ENCODE measurements at places on chromosomes 16 and 17.

GRCh38 chr17:66335797-66336196, 33.4 kb downstream of the PRKCA start:
- DNase-seq, result no peak

- no peak for DNase-seq
Measured at GRCh38 chr16:2226245-2226793, 2.9 kb downstream of the E4F1 start.

- peak; percentile 37 for DNase-seq
Measured at GRCh38 chr16:72876981-72877373, 171.0 kb downstream of the ZFHX3 start.

DNA sequence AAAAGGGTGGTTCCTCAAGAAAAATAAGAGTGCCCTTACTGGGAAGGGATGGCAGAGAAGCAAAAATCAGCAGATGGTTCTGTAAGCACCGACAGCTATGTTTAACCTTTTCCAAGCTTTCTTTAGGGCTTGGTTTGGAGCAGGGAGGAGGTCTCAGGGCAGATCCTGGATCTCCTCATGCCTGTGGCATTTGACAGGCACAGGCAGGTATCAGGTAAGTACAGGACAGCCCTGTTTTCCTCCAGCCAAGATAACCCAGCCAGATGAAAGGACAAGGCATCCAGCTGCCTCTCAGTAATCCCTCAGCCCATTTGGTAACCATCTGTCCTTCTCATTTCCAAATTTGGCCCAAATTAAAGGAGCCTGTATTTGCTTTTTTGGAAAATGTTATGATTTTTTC, 141.5 kb downstream of the TOX3 start:
- DNase-seq, result no peak

- DNase-seq, result no peak
Measured at GRCh38 chr17:14731591-14731990, 430.7 kb downstream of the HS3ST3B1 start.

GRCh38 chr17:20184977-20185619, 175.9 kb downstream of the SPECC1 start:
- no peak for DNase-seq

GRCh38 chr16:27700304-27700995, 150.5 kb downstream of the KATNIP start:
- no peak for DNase-seq

GRCh38 chr17:17063546-17064122, 21.4 kb downstream of the MPRIP start:
- DNase-seq, result no peak

- DNase-seq, result no peak
Measured at GRCh38 chr16:66932076-66932475, 2.1 kb downstream of the CIAO2B start.

- DNase-seq, result no peak
Measured at GRCh38 chr17:43719578-43719977, 39.0 kb downstream of the SOST start.

DNA sequence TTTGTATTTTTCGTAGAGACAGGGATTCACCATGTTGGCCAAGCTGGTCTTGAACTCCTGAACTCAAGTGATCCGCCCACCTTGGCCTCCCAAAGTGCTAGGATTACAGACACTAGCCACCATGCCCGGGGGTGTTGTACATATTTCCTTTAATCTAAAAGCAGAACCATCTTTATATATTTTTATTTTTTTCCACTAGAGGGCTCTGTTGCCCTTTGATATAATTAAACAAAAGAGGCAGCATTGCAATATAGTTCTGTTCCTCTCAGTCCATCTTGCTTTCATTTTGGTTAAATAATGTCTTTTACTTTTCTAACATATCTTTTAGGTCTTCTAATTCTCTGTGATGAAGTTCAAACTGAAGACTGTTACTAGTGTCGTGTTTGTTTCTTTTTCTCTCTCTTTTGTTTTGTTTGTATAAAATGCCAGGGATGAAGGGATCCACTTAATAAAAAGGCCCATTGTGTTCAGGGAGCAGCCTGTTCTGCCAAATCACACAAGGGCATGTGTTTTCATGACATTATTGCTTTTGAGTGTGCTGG, 23.4 kb downstream of the WWOX start:
- DNase-seq, result peak; percentile 56

GRCh38 chr16:64090327-64090726, 1031.5 kb downstream of the CDH11 start:
- no peak for DNase-seq

- peak; percentile 39 for DNase-seq
Measured at GRCh38 chr16:87274794-87275193, 42.4 kb downstream of the C16orf95 start.

GRCh38 chr17:35257208-35257659, 14.4 kb downstream of the SLFN5 start:
- DNase-seq, result peak; percentile 46

DNA sequence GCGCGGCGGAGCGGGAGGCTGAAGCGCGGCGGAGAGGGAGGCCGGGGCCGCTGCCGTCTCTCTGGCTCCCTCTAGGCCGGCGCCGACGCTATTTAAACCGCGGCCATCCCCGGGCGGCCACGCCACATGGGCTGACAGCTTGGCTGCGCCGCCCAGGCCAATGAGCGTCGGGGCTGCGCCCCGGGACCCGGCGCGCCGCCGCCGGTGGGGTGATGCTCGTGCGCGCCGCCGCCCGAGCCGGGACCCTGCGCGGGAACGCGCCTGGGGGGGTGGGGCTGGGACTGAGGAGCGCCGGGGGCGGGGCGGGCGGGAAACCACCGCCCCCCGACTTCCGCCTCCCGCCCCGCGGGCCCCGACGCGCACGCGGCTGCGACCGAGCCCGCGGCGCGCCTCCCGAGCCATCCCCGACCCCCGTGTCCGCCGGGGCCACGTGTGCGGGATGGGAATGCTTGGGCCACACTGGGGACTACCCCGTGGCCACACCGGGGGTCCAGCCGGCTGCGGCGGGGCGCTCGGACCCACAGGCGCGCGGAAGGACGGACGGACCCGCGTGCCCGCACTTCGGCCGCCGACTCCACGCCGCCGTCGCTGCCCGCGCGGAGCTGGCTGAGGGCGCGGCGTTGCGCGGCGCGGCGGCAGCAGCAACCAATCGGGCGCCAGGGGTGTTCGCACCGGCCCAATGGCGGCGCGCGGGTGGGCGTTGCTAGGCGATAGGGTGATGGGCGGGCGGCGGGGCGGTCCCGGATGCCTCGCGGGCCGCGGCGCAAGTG, at the start of gene FASN:
TSS of gene FASN (minus strand) at position 68 of the 770 bp plus-strand sequence. CDS start 1,791 bp downstream, outside the sequence.
- DNase-seq, result peak; percentile 97

- peak; percentile 58 for DNase-seq
Measured at GRCh38 chr17:68580236-68580770, 20.9 kb downstream of the FAM20A start.

GRCh38 chr17:30520436-30520835, 43.2 kb downstream of the GOSR1 start:
- peak; percentile 76 for DNase-seq

DNA sequence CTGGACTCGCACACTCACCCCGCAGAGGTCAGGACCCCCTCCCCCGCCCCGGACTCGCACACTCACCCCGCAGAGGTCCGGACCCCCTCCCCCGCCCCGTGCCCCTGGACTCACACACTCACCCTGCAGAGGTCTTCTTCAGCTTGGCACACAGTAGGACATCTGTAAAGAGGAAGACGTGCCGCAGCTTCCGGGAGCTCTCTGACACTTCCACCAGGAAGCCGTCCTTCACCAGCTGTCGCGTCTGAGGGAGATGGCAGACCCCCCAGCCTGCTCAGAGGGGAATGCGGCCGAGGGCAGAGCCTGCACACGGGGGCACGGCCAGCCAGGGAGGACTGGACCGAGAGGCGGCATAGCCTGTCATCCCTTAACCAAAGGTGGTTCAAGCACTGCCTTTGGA, 72.9 kb downstream of the TIMM22 start:
- DNase-seq, result no peak

- DNase-seq, result no peak
Measured at GRCh38 chr17:7063518-7064094, 16.4 kb downstream of the CLEC10A start.

DNA sequence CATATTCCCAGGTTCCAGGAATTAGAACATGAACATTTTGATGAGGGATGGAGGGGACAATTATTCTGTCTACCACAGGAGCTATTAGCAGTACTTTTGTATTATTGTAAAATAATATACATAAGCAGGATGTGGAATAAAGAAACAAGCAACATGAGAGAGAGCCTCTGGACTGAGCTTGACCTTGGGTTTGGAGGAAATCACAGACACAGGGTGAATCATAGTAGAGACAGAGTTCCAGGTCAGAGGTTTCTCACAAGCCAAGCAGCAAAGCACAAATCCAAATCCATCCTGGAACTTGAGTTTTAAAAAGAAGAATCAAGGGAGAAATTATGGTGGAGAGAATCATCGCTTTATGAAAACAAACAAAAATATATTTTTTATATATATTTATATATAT, 5.1 kb downstream of the KRT31 start:
- DNase-seq, result no peak

DNA sequence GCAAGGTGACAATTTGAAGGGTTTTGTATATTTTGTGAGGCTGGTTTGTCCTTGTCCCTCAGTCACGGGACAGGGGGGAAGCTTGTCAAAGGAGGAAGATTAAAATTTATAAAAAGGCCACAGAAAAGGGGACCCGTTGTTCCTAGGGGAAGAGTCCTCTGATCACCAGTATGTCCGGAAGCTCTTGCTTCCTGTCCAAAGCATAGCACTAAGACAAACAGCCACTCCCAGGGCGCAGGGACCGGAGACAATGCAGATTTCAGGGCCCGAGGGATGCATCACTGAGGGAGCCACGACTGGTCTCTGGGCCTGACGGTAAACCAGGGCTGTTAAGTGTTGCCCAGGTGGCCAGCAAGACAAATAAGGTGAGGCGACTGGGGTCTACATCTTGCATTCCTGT, 95.2 kb downstream of the MAF start:
- DNase-seq, result no peak

DNA sequence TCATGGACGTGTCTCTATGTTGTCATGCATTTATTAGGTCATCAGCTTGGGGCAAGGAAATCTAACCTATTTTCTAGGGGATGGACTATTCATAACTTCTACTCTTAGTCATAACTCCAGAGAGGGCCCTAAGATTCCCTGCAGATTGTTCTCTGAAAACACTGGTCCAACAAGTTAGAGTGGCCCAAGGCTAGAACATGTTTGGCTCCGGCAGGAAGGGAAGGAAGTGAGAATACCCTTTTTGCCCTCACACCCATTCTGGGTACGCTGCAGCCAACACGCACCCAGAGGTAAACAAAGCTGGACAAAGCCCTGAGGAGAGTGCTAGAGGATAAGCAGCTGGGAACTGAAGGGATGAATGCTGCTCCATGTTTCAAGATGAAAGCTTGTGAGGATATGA, 9.9 kb downstream of the C16orf86 start:
- no peak for DNase-seq

GRCh38 chr17:19327031-19327783, 35.3 kb downstream of the B9D1 start:
- peak; percentile 88 for DNase-seq

DNA sequence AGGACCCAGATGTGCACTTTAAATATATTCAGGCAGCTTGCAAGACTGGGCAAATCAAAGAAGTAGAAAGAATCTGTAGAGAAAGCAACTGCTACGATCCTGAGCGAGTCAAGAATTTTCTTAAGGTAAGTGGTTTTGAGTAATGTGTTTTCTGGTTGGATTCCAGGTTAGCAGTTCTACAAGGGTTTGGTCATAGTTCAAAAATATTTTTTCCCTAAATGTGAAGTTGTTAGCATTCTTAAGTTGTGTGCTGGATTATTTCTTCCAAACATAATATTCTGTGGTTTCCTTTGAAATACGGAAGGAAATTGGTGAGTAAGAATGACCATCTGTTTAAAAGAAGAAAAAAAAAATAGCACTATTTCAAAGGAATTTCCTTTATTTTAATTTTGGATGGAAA, 38.4 kb downstream of the PTRH2 start:
- DNase-seq, result peak; percentile 94

DNA sequence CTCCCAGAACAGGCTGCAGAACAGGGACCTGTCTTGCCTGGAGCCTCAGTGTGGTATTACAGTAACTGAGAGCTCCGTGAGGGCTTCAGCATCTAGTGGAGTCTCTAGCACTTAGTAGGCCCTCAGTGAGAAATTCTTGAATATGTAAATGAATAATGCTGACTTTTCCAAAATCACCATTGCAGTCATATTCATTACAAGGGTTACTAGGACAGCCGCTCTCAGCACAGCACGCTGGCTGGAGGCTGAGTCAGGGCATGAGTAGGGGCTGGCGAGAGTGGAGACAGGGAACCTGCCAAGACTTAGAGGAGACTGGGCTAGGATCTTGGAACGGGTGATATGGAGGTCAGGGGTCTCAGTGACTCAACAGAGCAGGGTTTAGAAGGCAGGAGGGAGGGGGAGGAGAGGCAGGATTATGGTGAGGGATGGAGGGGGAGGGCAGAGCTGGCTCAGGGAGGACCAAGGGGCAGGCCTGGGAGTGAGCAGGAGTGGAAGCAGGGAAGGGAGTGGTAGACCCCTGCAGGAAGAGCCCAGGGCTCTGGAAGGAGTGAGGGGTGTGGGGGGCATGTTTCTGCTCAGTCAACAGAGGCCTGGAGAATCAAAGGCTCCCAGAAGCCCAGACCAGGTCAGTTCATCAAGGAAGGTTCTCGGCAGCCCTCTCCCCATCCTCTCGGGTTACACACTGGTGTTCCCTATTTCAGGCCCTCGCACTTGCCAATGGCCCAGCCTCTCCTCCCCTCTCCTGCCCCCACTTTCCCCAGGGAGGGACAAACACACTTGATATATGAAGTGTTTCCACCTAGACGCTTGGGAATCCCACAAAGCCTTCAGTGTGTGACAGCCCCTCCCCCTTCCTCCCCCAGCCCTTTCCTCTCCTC, 42.3 kb downstream of the FZD2 start:
- peak; percentile 97 for DNase-seq

GRCh38 chr17:42997390-42997983, 732 bp upstream of the RPL27 start:
- DNase-seq, result no peak

- DNase-seq, result no peak
Measured at GRCh38 chr17:81808778-81809555, 5.0 kb downstream of the GCGR start.

DNA sequence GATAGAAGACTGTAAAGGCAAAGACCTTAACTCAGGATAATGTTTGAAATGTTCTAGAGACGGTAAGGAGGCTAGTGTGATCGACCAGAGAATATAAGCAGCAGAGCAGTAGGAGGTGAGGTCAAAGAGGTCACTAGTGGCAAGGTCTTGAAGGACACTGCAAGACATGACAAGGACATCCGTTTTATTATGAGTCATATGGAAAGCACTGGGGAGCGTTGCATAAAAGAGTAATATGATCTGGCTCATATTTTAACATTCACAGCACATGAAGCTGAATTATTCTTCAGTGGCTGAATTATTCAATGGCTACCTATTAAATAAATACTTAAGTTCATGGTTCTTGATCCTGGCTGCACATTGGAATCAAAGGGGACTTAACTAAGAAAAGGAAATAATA, 123.7 kb downstream of the SOX9 start:
- no peak for DNase-seq

- no peak for DNase-seq
Measured at GRCh38 chr16:23105309-23105708, 43.9 kb downstream of the USP31 start.

GRCh38 chr16:88566158-88566557, 4.0 kb upstream of the ZC3H18 start:
- peak; percentile 44 for DNase-seq

Measured in fibroblast of skin of abdomen (primary cell).